ENCODE measurements at places on chromosomes 5 and 9.

- no peak for DNase-seq
Observed at GRCh38 chr5:33299621-33300208, 141.1 kb upstream of the TARS1 start.

DNA sequence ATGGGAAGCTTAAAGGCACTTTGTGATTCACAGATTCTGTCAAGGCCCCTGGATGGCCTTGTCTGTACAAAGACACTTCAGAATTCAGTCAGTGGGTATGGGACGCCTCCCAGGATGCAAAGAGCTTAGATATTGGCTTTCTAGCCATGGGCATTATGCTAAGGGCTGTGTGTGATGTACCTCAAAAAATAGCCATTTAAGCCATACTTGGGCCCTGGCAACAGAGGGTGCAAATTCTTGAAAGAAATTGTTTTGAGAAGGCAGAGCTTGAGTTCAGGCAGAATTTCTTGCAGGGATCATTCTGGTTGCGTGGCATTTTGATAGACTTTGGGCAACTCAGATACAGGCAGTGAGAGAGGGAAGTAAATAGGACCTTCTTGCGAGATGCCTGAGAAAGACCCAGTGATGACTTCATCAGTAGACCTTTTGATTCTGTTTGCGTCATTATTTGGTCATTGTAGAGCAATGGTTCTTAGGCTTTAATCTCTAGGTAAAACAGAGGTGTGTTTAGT is 3.9 kb downstream of the CYFIP2 start:
- DNase-seq, result no peak

GRCh38 chr9:76894198-76894597 is 11.7 kb downstream of the PRUNE2 start:
- no peak for DNase-seq

DNA sequence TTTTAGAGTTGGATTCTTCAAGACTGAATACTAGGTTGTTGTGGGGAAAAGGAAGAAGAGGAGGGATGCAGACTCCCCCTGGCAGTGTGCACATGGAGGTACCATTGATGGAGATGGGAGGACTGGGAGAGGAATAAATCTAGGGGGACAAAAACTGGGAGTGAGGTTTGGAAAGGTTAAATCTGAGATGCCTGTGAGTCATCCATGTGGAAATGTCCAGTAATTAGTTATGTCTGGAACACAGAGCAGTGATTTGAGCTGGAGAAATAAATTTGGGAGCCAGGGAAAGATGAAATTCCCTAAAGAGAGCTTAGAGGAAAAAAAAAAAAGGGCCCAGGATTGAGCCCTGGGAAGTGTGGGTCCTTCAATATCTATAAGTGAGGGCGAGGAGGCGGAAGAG is 8.0 kb upstream of the CCIN start:
- DNase-seq, result no peak

DNA sequence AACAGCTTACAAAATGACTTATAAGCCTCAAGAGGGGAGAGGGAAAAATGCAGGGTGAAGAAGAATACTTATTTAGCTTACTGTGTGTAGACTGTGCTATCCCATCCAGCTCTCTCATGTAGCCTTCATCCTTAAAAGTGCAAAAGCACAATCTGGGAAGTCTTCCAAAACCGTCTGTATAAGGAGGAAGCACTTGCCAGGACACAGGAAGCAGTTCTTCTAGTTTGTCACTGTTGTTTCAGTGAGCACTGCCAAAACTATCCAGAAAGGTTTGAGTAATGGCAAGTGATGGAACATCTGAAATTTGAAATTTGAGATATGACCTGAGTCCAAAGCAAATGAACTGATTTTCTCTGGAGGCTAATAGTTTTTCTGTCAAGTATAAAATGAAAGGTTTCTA is 140.8 kb upstream of the ISL1 start:
- DNase-seq, result no peak

DNA sequence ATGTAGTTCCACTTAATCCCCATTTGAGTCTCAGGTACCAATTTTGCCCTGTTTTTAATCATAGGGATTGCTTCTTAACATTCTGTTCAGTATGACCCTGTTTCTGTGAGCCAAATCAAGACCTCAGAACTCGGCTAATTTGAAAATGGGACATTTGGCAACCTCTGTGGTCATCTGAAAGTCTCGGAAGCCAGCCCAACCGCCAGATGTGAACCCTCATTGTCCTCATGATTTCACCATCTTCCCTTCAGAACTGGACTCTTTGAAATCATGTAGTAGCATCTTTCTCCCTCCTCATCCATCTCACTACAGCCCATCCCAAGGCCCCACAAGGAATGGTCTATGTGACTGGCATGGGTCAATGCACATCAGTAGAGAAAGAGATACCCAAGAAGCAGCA is 88.9 kb downstream of the S1PR3 start:
- DNase-seq, result no peak

- no peak for DNase-seq
Observed at GRCh38 chr5:138953387-138954256, 78.5 kb upstream of the LRRTM2 start.

GRCh38 chr9:128102196-128102595 is 25.3 kb downstream of the PTGES2 start:
- no peak for DNase-seq

DNA sequence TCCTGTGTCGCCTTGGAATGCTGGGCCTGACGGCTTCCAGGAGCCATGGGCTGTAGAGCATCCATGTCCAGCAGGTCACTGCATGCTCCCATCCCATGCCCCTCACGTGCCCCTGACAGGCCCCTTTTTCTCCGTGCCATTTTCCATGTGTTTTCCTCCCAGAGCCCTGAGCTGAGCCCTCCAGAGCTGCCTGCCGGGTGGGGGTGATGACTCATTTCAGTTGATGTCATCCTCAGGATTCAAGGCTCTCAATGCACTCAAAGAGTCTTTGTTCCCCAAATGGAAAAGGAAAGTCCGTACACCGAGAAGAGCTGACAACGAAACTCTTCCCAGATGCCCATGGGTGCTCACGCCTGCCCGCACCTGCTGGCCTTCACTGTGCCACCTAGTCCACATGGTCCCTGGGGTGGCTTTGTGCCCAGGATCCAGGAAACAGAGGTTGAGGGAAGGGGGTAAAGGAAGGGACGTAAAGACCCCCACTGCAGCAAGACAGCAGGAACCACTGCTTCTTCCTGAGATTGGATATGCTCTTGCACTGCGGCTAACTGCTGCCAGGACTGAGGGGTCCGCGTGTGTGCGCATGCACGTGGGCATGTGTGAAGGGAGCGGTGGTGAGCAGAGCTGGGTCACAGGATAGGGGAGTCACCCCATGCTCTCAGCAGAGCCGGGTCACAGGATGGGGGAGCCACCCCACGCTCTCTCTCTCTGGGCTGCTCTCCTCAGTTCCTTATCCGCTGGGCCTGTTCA is 27.6 kb downstream of the COL15A1 start:
- DNase-seq, result no peak

- DNase-seq, result no peak
Observed at GRCh38 chr9:8436786-8437185, 637.2 kb upstream of the DMAC1 start.

DNA sequence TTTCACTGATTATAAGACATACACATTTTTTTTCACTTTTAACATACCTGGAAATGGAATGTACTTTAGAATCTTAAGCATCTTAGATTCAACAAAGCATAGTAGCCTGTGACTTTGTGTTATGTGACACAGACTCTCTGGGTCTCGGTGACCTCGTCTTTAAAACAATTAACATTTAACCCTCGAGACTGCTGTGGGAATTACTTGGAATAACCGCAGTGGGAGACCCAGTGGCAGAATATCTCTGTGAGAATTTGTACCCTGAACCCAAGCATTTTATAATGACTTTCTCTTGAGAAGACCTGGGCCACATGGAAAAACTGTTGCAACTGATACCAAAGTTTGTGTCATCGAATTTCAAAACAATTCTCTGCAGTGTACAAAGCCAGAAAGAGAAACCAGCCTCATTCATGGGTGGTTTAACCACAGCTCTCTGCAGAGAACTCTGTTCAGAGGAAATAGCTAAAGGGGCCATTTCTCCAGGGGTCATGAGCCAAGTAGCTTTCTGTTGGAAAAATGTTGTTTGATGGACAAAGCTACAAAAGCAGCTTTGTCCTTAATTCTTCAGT is 10.0 kb upstream of the RETREG1 start:
- no peak for DNase-seq

DNA sequence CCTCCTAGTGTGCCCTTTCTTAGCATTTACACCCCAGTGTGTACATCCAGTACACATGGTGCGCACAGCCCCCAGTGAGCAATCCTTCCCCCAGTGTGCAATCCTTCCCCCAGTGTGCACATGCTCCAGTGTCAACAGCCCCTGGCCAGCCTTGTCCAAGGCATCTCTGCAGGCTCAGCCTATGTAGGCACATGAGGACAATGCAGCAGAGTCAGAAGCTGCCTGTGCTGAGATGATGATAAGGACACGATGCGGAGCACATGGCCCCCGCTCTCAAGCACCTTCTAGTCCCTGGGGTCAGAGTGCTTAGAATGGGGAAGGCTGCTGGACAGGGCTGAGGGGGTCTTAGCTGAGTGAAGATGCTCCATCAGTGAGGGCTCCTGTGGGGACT is 69.8 kb downstream of the GADD45G start:
- DNase-seq, result no peak

DNA sequence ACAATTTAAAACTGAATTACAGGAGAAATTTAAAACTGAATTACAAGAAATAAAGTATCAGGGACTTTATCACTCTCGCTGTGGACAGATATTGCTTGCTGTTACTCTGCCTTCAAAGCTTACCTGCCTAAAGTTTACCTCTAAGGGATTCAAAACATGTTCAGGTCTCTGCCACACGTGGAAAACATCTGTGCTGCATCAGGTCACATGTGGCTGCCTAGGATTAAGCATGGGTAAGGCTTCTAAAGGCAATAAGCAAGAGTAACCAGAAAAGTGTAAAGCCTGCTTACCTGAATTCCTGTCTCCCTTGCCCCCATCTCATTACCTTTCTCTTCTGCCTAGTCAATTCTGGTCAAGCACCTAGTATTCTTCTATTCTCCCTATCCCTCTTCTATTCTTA is 18.9 kb downstream of the MINAR2 start:
- DNase-seq, result no peak

DNA sequence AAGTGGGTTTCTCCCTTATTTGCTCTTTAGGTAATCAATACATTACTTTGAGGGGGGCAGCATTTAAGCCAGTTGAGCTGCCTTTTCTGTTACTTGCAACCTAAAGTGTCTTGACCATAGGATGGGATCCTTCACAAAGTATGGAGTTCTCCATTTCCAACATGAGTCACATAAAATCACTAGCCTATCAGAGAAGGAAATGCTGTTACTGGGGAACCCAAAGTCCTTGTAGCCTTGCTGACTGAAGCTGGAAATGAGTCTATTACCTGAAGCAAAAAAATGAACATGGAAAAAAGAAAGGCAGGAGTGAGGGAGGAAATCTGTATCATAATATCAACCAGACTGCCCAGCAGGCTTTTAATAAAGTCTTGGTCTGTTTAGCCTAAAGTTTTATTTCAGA is 42.8 kb upstream of the SLIT3 start:
- no peak for DNase-seq

DNA sequence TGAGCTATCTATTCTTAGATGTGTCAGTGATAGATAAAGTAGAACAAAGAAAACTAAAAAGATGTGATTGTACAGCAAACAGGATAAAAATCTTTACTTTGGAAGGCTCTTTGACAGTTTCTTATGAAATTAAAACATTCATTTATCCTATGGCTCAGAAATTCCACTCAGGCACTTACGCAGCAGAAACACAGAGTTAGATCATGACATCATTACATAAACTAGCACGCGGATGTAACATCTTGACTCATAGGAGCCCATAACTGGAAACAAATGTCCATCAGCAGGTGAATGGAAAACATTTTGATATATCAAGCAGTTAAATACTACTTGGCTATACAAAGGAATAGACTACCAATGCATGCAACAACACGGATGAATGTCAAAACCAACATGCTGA is 45.3 kb downstream of the ICE1 start:
- DNase-seq, result no peak

DNA sequence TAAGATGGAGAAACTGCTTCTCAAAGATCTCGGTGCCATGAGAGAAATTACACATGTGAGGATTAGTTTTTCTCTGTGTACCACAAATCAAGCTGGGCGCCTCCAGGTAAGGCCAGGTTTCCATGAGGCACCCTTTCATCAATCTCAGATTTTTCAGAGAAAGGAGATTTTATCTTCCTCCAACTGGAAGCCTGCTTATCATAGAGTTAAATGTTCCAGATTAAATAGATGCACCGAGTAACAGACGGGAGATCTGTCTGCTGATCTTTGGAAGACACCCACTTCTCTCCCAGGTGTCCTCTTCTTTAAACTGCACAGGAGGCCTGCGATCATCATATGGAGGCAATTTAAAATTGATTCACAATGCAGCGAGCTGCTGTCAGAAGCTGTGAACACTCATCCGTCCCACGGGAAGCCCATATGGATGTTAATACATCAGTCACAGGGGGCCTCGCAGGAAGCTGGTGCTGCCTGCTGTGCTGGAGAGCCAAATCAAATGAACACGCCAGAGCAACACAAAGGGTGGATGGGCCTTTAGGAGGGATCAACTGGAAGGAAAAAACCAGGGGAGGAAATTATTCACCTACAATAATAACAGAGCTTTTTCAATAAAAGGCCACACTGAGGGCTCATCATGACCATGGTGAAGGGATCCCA is 93.3 kb downstream of the TLE1 start:
- no peak for DNase-seq

DNA sequence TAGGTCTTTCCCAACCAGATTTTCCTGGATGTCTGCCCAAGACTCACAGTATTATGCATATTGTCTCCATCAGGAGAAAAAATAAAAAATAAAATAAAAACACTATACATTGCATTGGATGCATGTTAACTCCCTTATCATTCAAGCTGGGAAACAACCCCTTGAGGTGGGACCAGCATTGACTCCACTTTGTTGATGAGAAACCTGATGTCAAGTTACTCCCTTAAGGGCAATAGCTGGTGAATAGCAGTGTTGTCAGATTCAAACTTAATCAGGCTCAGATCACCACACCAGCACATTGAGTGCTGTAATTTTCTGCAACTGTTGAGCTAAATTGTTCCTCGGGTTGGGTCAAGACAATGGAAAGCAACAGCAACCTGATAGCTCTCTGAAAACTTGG is 264.0 kb upstream of the TRIM32 start:
- no peak for DNase-seq

GRCh38 chr9:98902516-98902915 is 41.2 kb upstream of the COL15A1 start:
- DNase-seq, result no peak

DNA sequence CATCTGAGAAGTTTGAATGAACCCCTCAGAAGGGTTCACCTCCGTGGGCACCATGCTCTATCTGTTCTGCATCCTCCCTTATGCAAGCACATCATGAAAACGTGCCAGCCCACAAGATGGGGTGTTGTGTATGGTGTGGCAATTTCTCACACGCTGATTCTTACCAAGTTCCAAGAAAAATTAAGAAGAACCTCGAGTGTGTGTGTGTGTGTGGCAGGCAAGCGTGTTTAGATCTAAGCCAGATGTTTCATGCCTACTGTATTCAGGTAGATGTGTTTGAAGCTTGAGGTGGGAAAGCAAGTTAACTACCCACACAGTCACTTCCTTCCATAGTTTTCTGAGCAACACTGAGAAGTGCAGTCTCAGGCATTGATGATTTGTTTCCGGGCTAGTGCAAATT is 77.7 kb upstream of the GNA14 start:
- no peak for DNase-seq

Data from stimulated activated CD4-positive, alpha-beta T cell treated with anti-CD3 and anti-CD28 coated beads, Interleukin-1b, Interleukin-23, amount 100 ng/mL, for 1 hour (primary cell).